Hepatocyte (in vitro differentiated cells): ENCODE measurements at places on chromosomes 2 and 18.

- DNase-seq, result no peak
- no peaks in the 10 kb centered on the region for H3K27me3 ChIP-seq
- H3K4me1 ChIP-seq, result peaks cover 11% of the 10 kb centered on the region
- no peaks in the 10 kb centered on the region for H3K36me3 ChIP-seq
- no peak overlapping the region for H3K4me3 ChIP-seq
Observed at GRCh38 chr18:58893388-58894099, 28.9 kb downstream of the ZNF532 start.

DNA sequence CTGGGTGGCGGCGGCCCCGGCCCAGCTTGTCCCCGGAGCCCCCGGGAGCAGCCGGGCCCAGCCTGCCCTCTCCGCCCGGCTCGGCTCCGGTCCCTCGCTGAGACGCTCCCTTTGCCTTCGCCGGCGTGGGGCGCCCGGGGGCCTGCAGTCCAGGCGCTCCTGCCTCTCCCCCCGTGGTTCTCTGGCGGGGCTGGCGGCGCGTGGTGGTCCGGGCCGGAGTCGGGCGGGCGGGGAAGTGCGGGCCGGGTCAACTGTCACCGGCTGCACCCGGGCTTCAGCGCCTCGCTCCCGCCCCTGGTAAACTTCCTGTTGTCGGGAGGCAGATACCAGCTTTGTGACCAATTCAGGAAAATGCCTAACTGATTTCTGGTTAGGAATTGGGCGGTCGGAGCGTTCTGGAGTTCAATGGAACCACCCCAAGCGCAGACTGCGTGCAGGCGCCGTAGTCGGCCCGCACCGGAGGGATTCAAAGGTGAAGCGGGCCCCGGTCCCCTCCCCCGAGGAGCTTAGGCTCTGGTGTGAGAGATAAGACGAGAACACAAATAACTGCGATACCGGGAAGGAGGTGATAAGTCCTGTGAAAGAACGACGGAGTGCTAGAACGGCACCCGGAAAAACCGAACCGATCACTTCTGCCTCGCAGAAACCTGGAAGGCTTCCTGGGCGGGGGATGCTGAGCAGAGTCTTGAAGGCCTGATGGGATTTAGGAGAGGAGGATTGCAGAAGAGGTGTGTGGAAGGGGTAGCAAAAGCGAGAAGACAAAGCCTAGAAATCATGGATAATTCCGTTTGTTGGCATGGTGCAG, 891 bp downstream of the CAB39 start:
- H3K4me3 ChIP-seq, result peak overlapping the region; percentile 98
- H3K27me3 ChIP-seq, result no peaks in the 10 kb centered on the region
- peak overlapping the region; percentile 97 for H3K27ac ChIP-seq
- peaks cover 21% of the 10 kb centered on the region for H3K4me1 ChIP-seq
- H3K36me3 ChIP-seq, result no peaks in the 10 kb centered on the region

DNA sequence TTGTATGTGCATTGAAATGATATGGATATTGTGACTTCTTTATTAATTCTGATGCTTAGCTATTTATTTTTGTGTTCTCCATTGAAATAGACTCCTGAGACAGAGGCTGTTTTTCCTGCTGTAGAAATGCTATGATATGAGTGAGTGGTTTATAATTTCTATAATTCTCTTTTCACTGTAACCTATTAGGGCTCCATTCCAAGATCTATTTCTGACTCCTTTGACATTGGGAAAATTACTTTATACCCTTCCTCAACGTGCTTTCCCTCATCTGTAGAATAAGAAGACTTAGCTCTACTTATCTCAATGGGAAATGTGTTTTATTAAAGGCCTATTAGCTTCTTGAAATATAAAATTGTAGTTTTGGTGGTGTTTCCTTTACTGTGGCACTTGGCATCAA, 144.5 kb upstream of the RPRM start:
- no peaks in the 10 kb centered on the region for H3K27me3 ChIP-seq
- no peaks in the 10 kb centered on the region for H3K36me3 ChIP-seq
- H3K27ac ChIP-seq, result no peak overlapping the region
- H3K4me1 ChIP-seq, result no peaks in the 10 kb centered on the region

GRCh38 chr2:205060269-205060668, 515.0 kb downstream of the PARD3B start:
- H3K27me3 ChIP-seq, result no peaks in the 10 kb centered on the region
- H3K36me3 ChIP-seq, result no peaks in the 10 kb centered on the region
- peak overlapping the region; percentile 4 for H3K27ac ChIP-seq
- DNase-seq, result peak; percentile 32

GRCh38 chr18:12281861-12282260, 26.2 kb upstream of the TUBB6 start:
- no peak for DNase-seq
- no peaks in the 10 kb centered on the region for H3K36me3 ChIP-seq
- H3K4me1 ChIP-seq, result peaks cover 20% of the 10 kb centered on the region
- no peak overlapping the region for H3K4me3 ChIP-seq
- H3K27ac ChIP-seq, result no peak overlapping the region
- H3K27me3 ChIP-seq, result no peaks in the 10 kb centered on the region

- H3K27ac ChIP-seq, result peak overlapping the region; percentile 5
- no peak overlapping the region for H3K4me3 ChIP-seq
- H3K36me3 ChIP-seq, result no peaks in the 10 kb centered on the region
- no peaks in the 10 kb centered on the region for H3K27me3 ChIP-seq
Observed at GRCh38 chr2:172698041-172698863, 37.4 kb upstream of the RAPGEF4 start.

- H3K27me3 ChIP-seq, result no peaks in the 10 kb centered on the region
- peak; percentile 16 for DNase-seq
- H3K36me3 ChIP-seq, result no peaks in the 10 kb centered on the region
Observed at GRCh38 chr2:38601463-38602135, 1.1 kb downstream of the HNRNPLL start.
